C1 segment of cervical spinal cord (tissue), 14 donors: ENCODE measurements at places on chromosomes 7 and 10.

DNA sequence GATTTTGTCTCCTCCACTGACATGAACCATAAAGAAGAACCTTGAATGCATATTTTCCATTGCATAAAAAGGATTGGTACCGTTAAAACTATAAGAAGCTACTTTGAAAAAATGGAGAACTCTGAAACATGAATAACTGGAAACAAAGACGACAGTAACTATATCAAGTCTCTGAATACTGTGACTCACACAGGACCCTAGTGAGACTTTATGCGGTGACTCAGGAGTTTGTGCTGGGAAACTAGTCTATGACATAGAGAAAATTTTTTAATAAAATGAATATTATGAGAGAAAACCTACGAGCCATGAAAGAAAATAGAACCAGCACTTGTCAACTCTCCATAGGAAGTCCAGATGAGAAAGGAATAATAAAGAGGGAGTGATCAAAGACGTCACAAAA lies 339.9 kb upstream of the ADARB2 start:
- DNase-seq, result no peak

- no peak for DNase-seq
Observed at GRCh38 chr10:129116371-129116770, 350.7 kb upstream of the MGMT start.

DNA sequence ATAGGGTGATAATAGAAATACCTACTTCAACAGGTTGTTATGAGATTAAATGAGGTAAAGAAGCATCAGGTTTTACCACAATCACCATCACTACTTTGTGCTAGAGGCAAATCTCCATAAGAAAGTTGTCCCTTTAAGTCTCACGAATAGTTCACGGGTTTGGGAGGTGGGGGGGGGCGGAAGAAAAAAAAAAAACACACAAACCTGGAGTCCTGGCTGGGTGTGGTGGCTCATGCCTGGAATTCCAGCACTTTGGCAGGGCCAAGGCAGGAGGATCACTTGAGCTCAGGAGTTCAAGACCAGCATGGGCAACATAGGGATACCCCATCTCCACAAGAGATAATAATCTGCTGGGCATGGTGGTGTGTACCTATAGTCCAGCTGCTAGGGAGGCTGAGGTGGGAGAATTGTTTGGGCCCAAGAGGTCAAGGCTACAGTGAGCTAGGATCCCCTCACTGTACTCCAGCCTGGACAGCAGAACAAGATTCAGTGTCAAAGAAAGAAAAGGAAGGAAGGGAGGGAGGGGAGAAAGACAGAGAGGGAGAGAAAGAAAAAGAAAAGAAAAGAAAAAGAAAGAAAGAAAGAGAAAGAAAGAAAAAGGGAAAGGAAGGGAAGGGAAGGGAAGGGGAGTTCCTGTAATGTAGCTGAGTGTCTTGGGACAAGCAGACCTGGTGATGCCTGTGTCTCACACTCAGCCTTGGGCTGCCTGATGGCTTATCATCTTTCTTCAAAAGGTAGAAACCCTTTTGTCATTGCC lies 231.4 kb downstream of the CREB5 start:
- no peak for DNase-seq

GRCh38 chr7:67429735-67430134 lies 433.1 kb downstream of the TYW1 start:
- DNase-seq, result no peak

DNA sequence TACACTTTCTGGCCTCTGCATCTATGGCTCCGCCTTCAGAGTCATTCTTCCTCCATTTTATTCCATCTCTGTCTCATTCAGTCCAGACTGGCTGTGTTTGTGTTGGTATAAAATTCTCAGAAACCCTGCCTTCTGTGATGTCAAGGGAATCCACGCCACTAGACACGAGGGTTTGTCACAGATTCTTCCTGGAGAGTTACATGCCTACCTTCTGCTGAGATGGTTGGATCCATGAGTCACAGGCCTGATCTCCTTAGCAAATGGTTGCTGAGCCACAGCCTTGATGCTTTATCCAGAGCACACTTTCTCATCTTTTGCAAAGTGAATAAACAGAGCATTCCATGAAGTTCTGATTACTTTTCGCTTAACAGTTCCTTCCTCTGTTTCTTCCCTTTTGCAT lies 35.9 kb upstream of the TSPAN33 start:
- no peak for DNase-seq

DNA sequence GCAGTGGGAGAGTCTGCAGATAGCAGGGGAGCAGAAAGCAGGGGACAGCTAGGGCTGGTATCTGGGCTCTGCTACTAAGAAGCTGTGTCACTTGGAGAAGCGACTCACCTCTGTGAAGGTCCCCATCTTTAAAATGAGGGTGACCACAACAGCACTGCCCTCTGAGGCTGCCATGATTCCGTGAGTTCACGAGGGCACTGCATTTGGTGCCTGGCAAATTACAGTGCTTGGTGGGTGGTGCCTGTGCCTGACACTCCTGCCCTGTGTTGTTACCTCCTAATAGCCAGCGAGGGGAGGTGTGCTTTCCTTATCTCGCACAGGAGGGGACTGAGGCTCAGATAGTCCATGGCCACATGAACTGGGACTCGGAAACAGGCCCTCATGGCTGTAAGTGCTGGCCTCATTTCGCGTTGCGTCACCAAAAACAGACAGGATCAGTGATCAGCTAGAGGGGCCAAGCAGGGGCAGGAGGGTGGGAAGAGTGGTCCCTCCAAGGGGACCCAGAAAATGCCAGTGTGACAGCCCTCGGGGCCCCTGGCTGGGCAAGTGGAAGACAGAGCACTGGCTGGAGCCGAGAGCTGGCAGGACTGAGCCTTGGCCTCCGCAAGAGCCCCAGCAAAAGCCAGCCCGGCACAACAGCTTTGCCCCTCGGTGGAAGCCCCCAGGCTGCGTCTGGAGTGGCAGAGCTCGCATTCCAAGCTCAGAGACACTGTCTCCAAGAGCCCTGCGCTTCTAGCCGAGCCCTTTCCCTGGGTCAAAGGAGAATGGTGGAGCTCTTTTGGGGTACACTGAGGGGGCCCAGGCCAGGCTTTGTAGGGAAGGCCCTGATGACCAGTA lies 17.3 kb upstream of the BNIP3 start:
- DNase-seq, result no peak

DNA sequence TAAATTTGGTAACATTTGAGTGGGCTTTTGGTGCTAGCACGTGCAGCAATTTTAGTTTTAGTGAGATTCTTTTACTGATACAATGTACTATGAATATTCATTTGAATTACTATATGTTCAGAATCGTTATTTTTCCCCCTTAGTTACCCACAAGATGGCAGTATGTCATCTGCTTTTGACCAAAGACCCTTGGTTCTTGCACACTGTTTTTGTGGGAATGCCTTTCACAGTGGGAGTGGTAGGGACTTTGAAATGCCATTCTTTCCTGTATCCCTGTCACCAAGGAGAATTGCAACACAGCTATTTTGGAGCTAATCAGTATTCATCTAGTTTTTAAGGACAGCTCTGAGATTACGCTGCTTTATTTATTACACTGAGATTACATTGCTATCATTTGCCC lies 40.6 kb downstream of the SEC23IP start:
- DNase-seq, result no peak

DNA sequence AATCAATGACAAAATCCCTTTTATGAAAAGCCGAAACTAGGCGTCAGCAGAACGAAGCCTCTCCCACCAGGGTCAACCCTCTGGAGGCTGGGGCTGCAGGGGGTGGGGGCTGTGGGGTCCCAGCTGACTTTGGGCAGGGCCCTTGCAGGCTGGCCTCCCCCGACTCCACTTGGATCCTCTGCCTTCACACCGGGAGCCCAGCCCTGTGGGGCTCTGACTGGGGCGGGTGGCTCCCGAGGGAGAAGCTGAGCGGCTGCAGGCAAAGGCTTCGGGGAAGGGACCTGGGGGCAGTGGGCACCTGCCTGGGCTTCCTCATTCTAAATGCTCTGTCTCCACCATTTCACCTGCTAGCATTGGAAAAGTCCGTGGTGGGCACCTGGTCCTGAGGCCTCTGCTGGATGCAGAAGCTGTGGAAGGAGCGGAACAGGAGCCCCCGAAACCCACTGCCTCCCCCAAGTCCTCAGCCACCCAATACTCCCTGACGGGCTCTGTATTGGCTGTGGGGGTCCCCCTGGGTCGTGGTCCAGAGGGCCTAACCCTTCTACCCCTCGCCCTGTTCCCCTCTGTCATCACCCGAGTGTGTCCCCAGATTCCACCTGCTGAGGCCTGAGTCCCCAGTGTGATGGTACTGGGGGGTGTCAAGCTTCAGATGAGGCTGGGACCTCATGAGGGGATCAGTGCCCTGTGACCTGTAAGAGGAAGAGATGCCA lies 108.6 kb downstream of the DNAJB6 start:
- DNase-seq, result no peak

- DNase-seq, result no peak
Observed at GRCh38 chr7:22332461-22332870, 24.5 kb downstream of the RAPGEF5 start.

GRCh38 chr7:131897790-131898165 lies 341.4 kb upstream of the PODXL start:
- DNase-seq, result no peak

DNA sequence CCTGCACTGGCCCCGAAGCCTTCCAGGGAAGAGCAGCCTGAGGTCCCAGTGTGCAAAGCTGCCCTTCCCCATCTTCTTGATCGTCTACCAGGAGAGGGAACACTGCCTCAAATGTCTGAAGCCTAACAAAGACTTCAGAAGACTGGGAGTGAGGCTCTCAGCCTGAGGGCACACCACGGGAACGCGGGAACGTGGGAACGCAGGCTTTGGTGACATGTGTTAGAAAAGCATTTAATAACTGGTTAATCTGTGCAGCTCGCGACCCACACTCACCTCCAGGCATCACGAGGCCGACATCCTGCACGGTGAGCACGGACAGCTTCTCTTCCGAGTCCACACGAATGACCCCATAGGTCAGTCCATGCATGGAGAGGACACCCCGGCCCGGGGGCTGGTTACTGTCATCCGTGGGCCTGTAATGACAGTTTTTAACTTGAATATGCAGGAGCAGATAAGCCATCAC lies 234.0 kb downstream of the ZMYND11 start:
- DNase-seq, result no peak

DNA sequence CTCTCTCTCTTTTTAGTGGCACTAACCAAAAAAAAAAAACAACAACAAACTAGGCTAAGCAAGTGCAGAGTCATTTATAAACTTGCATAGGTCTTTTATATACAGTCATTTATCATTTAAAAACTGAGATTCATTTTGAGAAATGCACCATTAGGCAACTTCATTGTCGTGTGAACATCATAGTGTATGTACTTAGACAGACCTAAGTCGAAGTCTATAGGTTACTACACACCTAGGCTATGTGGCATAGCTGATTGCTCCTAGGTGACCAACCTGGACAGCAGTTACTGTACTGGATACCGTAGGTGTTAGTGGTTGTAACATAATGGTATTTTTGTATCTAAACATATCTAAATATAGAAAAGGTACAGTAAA lies 109.1 kb upstream of the SAMD8 start:
- no peak for DNase-seq

DNA sequence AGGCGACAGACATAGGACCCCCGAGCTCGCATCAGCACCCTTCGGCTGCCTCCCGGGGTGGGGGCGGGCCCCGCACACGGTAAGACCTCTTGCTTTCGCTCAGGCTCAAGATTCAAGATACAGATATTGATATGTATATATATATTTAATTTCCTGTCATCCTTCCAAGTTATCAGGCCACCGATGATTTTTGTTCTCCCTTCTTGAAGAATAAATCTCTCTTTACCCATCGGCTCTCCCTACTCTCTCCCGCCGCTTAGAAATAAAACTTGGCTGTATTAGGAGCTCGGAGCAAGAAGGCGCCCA lies 603 bp downstream of the ADRA2A start:
- DNase-seq, result no peak

GRCh38 chr7:107480932-107481331 lies 11.1 kb downstream of the GPR22 start:
- no peak for DNase-seq

DNA sequence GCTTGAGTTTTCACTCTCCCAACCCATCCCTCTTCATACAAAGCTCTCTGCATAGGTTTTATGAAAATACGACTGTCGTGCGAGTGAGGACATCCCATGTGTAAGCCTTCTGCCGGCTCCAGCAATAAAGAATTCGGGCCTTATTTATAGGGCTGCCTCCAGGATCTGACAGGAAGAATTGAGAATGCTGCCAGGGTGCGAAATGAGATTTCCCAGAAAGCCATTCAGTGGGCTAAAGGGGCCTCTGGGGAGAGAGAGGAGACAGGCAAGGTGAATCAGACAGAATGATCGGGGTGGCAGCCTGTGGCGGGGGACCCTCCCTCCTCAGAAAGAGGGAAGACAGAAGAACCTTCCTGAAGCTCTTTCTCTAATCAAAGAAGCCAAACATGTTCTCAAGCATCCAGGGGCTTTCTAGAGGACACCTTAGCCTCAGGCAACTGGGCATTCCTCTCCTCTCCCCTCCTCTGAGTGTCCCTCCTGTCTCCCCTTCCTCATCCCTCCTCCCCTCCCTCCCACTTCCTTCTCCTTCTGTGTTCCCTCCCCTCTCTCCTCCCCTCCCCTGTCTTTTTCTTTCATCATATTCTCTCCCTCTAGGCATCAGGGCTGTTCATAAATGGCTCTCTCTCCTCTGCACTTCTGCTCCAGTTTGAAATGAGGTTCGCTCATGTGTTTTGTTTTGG lies 410.9 kb downstream of the TYW1 start:
- DNase-seq, result no peak

GRCh38 chr10:31151301-31151700 lies 119.6 kb upstream of the ZNF438 start:
- DNase-seq, result no peak

- DNase-seq, result no peak
Observed at GRCh38 chr10:6579183-6579903, 733 bp downstream of the PRKCQ start.

DNA sequence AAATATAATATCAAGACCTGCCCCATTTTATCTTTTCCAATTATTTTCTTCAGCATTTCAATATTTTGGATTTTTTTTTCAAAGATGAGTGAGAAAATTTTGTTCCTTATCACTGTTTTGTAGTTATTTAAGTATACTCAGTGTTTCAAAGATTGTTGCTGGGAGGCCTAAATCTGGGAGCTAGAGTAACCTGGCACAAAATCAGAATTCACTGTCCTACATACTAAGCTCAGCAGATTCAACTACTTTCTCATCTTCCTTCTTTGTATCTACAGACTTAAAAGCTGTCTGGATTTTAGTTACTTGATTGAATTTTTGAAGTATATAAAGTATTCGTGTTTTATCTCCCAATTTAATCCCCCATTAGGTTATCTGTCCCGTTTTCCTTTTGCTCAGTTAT lies 85.9 kb downstream of the TAX1BP1 start:
- DNase-seq, result no peak

DNA sequence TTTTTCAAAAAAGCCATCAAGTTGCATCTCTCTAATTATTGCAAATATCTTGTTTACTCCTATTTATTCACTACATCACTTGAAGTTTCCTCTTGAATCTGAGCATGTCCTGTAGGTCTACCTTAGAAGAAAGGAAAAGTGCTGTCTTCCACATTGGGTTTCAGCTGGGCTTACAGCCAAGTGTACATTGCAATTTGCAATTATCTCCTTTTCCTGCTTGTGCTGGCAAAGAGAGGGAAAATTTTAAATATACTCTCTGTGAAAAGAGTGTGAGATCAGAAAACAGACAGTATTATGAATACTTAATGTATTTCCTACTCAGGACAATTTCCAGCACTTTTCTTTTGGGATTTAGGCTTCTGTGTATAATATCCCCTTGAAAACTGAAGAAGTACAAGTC lies 839.7 kb downstream of the CNTNAP2 start:
- no peak for DNase-seq
